ENCODE measurements at places on chromosomes 2 and 18.
A peak's percentile ranks its signal among the peaks of the same experiment; 100 is the strongest.

DNA sequence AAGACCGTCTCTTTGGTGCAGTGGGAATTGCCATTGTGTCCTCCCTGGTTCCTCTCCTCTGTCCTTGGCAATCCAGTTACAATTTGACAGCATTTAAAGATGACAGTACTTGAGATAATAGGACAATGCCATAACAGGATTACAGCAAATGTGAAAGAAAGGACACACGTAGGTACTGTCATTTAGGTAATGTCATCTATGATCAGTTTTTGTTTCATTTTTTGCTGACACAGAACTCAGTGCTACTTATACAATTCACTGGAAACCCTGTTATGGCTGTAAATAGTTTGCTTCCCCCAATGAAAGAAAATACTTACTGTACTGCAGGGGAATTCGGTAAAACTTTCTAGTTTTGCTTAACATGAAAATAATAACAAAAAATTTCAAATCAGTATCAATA, 65.2 kb downstream of the BCL11A start:
- no peak for DNase-seq

GRCh38 chr2:232293191-232293590, 85.4 kb upstream of the ALPP start:
- DNase-seq, result no peak

DNA sequence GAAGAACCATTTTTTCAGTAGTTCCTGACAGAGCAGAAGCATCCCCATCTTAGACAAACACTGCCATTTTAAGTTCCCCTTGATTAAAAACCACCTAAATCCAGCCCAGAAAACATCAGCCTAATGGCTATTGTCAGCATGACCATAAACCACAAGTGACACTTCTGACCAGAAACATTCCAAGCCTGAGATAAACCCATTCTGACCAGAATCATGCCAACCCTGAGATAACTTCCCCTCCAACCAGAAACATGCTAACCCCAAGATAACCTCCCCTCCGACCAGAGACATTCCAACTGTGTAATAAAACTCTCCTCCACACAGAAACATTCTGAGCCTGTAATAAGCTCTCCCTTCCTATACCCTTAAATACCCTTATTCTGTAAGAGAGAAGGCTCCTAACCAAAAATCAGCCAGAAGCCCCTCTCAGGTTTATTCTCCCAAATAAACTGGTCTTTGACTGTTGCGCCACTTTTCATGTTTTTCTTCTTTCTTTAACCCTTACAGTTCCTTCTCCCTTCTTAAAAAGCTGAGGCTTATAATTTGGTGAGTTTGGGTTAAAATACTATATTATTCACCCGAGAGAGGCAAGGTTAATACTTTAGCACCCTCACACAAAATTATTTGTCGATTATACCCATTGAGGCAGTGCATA, 149.7 kb downstream of the HNMT start:
- DNase-seq, result no peak

- no peak for DNase-seq
These were observed 34.7 kb downstream of the RFX8 start for GRCh38 chr2:101440127-101440738.

DNA sequence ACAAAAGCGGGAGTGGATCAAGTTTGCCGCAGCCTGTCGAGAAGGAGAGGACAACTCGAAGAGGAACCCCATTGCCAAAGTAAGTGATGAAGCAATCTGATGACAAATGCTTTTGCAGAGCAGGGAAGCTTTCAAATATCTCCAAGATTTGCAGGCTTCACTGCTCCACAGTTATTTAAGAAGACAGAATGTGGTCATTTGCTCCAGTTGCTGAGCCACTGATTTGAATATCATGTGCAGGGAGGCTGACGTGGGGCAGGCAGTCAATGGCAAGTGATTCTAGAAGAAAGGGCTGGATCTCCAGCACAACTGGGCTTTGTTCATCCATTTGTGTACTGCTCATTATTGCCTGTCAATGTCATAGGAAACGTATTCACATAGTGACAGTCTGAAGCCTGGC, 10.2 kb downstream of the DSG4 start:
- DNase-seq, result no peak

- peak; percentile 37 for DNase-seq
These were observed 817 bp downstream of the DSC2 start for GRCh38 chr18:31101183-31102024.

- DNase-seq, result no peak
These were observed 2.3 kb downstream of the CPS1 start for GRCh38 chr2:210558708-210559107.

- no peak for DNase-seq
These were observed 31.7 kb upstream of the SPATA3 start for GRCh38 chr2:230964136-230964730.

DNA sequence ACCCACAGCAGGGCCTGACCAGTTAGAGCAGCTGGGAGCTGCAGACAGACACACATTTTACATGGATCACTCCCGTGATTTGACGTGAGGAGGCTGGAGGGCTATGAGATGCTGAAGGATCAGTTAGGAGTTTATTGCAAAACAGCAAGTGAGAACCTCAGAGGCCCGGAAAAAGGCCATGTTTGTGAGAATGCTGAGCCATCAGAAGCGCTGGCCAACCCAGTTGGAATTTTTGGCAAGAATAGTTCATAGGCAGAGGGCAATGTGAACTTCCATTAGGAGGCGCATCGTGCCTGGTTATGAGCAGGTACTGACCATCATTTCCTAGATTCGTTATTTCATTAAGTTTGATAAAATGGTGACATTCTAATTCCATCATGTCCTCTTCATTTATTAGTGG, 23.3 kb upstream of the LMAN1 start:
- no peak for DNase-seq
